Stimulated activated CD4-positive, alpha-beta T cell treated with anti-CD3 and anti-CD28 coated beads, Interleukin-15, amount 100 ng/mL, for 1 hour (primary cell): ENCODE measurements at places on chromosomes 7 and 10.

DNA sequence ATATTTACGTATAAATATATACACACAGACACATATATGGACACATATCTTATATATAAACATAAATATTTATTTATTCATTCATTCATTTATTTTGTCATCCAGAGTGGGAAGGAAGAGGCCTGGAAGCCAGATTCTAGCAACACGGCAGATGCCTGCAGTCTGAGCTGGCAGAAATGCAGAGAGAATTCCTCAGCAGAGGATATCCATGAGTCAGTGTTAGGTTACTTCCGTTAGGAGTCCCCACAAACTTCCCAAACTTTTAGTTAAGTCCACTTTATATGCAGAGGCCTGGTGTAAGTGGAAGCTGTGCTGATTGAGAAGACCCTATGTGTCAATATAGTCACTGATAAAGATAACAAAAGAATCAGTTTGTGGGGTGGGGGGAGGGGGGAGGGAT lies 89.6 kb downstream of the PPP1R17 start:
- DNase-seq: no peak

- no peak for DNase-seq
Measured at GRCh38 chr10:100731407-100732240, 13.8 kb upstream of the PAX2 start.

- DNase-seq: no peak
Measured at GRCh38 chr7:78099715-78100394, 301.3 kb downstream of the PHTF2 start.

DNA sequence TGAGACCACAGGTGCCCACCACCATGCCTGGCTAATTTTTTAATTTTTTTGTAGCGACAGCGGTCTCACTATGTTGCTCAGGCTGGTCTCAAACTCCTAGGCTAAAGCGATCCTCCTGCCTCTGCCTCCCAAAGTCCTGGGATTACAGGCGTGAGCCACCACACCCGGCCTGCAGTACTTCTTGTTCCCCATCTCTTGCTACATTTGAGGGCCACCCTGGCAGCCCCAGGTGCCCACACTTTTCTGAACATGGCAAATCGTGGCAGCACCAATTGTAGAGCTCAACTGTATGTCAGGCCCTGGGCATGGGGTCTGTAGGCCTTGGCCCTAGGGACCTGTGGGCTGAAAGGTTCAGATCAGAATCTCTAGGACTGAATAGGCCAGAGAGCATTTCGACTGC lies 25.1 kb upstream of the LIMK1 start:
- no peak for DNase-seq

- no peak for DNase-seq
Measured at GRCh38 chr10:6346631-6347030, 143.9 kb downstream of the PFKFB3 start.

DNA sequence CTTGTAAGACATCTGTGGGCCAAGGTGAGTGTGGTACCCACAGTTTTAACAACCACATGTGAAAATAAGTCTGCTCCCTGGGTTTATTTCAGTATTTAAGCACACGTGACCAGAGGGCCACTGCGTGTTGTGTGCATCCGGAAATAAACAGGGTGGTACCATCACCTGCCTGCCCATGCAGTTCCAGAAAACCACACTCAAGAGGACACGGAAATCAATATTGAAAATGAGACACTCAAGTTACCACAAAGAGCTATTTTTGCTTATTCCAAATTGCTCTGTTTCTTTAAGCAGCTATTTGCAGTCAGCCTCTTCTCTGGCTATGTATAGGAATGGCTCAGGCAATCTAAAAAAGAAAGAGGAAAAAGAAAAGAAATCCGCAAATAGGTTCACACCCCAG lies 71.8 kb upstream of the LOXL4 start:
- no peak for DNase-seq

GRCh38 chr10:88473989-88474883 lies 108.9 kb downstream of the RNLS start:
- no peak for DNase-seq

- no peak for DNase-seq
Measured at GRCh38 chr10:116671274-116671926, 50.6 kb downstream of the PNLIPRP2 start.

GRCh38 chr7:100396421-100396982 lies 23.2 kb downstream of the PILRA start:
- no peak for DNase-seq

DNA sequence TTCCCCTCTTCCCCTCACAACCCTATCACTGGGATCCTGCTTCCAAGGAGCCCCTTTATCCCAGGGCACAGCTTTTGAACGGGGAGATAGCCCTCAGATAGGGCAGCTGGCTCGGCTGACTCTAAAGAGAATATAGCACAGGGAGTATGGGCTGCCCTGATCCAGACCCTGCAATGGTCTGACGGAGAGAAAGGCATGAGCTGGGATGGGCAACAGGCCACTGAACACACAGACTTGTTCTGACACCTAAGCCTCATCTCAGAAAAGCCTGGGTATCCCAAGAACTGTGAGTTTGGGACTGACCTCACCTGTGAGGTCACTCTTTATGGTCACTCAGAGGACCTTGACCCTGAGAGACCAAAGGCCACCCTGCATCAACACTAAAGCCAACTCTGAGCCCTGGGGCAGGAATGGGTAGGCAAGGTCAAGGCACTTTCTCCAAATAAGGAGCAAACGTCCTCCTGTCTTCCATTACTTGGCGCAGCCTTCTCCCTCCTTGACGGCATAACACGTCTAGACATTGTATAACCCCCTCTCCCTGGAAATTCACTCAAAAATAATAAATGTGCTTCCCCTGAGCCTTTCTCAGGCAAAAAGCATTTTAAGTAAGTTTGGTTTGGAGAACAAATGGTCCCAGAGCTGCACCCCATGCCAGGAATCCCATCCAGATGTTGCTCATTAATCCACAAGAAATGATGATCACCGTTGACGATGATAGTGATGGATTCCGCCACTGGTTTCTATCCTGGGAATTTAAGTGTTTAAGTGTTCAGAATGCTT lies 8.2 kb upstream of the LRRC18 start:
- DNase-seq: no peak

DNA sequence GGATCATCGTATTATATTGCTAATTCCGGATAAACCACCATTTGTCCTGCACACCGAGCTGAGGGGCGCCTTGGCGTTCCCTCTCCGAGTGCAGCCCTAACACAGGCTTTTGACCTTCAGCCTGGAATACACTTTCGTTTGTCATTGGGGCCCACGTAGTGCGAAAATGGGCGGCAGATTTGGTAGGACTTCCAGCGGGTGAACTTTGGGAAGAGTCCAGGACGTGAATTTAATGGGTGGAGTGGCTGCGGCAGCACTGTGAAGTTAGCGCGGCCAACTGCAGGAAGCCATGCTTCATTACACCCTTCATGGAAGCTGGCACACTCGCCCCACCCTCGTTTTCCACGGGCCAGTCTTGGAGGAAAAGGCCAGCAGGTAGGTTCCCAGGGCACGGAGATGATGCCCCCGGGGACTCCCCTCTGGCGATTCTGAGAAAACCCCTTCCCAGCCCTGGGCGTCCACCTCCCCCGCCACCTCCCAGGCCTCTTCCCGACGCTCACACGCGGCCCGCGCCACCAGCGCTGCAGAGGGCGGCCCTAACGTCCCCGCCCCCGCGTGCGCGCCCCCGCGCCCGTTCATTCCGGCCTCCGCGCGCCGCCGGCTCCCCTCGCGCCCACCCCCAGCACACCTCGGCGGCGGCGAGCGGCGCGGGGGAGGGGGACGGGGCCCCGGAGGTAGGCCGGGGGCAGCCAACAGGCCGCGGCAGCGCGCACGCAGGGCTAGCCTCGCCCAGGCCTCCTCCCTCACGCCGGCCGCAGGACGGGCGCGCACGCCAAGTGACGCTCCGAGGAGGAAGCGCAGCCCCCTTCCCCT lies at the start of gene MLLT10:
Gene MLLT10 (plus strand): TSS at position 766 of the 813 bp plus-strand sequence. CDS start 413 bp downstream, outside the sequence.
- DNase-seq: peak; percentile 89

- no peak for DNase-seq
Measured at GRCh38 chr10:64158551-64158950, 637.4 kb downstream of the REEP3 start.

- no peak for DNase-seq
Measured at GRCh38 chr7:64914557-64914956, 11.5 kb downstream of the ZNF273 start.

DNA sequence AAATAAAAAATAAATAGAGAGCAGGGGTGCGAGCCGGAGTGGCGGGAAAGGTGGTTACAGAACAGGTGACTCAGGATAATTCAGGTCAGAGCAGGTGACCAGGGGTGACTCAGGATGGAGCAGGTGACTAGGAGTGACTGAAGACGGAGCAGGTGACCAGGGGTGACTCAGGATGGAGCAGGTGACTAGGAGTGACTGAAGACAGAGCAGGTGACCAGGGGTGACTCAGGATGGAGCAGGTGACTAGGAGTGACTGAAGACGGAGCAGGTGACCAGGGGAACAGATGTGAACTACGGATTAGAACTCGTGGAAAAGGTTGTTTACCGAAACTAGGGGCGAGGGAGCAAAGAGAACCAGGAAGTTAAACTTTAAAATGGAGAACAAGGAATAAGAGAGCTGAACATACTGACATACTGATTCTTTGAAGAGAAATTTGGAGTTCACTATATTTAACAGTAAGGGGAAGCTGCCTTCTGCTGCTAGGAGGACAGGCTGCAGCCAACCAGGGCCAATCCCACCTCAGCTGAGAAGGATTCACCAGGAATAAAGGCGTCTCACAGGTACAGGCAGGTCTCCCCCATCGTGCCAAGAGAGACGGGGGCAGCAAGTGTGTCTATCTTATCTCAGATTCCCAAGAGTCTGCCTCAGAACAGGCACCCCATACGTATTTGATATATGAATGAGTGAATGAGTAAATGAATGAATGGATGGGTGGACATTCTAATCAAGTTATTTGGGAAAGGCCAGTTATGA lies 101.3 kb downstream of the CPXM2 start:
- DNase-seq: no peak

DNA sequence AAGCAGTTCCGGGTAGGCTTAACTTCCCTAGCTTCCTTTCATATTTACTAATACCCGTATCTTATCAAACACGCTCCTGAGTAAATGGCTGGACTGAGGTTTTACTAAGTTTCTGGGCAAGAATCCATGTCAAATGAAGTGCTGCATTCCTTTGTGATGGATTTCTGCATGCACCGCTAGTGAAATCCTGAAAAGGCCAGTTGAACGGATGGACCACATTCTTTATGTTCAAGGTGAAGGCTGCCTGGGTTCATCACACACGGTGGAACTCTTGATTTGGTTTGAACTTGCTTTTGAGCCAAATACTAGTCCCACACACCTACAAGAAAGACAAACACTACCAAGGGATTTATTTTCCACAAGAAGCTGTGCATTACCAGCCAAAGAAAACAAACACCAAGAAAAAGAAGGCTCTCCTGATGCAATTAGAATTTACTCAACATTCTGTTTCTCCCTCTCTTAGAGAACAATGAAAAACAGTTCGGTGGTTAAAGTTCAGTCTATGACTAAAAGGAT lies 255.0 kb upstream of the SEMA3C start:
- no peak for DNase-seq

DNA sequence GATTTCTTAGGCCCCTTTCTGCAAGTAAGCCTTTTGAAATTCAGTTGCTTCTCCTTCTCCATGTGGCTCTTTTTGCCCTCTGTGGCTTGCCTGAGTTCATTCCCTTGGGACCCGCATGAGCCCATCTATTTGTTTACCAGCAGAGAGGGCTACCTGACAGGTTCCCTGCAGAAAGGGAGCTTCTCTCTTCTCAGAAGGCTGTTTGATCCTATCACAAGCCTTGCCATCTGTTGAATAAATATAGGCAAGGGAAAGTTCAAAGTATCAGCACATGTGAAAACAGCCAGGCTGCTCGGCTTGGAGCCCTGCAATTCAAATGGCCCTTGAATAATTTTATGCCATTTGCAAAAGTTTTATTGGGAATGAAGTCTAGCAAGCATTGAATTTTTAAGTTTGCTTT lies 720.2 kb upstream of the FZD8 start:
- DNase-seq: no peak

- no peak for DNase-seq
Measured at GRCh38 chr7:148761499-148762278, 63.0 kb downstream of the CUL1 start.
